ENCODE measurements at places on chromosomes 3 and 15.

DNA sequence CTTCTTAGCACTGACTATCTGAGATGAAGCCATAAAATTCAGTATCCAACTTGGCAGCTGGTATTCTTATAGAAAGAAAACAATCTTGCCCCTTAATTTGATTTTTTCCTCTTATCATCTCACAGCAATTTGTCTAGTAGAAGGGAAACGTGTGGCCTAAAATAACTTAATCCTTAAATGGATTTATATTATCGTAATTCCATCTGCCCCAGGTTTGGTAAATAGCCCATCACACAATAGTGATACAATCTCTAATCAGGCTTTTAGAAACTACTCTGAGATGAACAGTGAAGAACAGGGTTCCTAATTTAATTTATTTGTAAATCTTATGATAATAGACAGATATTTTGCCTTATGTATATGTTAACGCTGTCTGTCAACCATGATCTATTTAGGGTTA is 24.8 kb downstream of the PEX5L start:
- no peak for DNase-seq

- no peak for DNase-seq
Observed at GRCh38 chr3:27165321-27165721, 203.9 kb downstream of the NEK10 start.

- DNase-seq: no peak
Observed at GRCh38 chr3:185216607-185216958, 37.3 kb downstream of the EHHADH start.

DNA sequence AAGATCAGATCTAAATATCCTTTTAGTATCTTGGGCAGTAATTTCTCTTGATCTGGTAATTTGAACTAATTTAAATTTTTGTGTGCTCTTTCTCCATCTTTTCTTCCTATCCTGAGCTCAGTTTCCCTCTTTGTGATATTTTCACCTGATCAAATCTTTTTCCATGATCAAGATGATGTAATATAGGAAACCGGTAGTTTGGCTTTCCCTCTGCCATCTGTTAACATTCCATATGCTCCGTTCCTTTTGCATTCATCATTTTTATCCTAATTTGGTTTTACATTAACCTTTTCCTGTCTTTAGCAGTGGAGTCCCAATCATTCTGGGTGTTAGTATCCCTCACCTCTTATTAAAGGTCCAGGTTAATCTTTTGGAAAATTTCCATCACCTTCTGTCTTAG is 5.9 kb upstream of the ABHD6 start:
- no peak for DNase-seq

- no peak for DNase-seq
Observed at GRCh38 chr15:88395241-88395640, 71.9 kb downstream of the MRPL46 start.

GRCh38 chr3:59580996-59581395 is 531.2 kb upstream of the CFAP20DC start:
- no peak for DNase-seq

DNA sequence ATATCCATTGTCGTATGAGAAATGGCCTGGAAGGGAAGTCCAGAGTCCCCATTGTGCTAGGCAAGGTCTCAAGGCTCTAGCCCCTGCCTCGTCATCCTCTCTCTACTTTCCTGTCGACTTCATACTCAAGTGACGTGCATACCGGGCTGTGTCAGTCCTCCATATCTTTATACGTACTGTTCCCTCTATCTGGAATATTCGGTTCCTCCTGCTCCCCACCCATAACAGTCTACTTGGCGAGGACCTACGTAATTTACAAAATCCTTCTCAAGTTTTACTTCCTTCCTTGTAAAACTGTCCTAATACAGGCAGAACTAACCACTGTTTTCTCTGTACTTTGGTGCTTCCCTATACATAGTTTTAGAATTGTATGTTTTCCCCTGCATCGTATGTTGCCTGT is 2.2 kb upstream of the ALPK3 start:
- DNase-seq: no peak

GRCh38 chr3:180860180-180860858 is 52.2 kb upstream of the FXR1 start:
- no peak for DNase-seq

DNA sequence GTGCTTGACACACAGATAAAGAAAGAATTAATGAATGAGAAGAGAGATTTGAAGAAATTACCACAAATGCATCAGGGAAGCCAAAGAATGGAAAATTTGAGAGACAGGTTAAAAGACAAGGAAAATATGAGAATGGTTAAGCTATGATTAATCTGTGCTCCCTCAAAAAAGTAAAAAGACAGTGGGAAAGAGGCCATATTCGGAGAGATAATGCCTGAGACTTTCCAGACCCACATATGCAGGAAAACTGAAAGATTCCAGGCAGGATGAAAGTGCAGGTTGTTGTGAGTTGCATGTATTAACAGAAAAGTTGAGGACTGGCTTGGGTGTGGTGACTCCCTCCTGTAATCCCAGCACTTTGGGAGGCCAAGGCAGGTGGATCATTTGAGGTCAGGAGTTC is 302.3 kb downstream of the UACA start:
- no peak for DNase-seq

DNA sequence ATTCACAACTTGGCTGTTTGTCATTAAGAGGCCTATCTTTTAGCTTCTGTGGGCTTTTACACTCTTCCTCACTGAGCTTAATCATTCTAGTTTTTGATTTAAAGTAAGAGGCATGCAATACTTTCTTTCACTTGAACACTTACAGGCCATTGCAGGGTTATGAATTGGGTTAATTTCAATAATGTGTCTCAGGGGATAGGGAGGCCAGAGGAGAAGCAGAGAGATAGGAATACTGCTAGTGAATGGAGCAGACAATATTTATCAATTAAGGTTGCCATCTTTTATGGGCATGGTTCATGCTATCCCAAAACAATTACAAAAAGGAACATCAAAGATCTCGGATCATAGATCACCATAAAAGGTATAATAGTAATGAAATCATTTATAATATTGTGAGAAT is 189.8 kb downstream of the EPHA3 start:
- DNase-seq: no peak

GRCh38 chr3:131193641-131194238 is 167.1 kb downstream of the NEK11 start:
- no peak for DNase-seq

DNA sequence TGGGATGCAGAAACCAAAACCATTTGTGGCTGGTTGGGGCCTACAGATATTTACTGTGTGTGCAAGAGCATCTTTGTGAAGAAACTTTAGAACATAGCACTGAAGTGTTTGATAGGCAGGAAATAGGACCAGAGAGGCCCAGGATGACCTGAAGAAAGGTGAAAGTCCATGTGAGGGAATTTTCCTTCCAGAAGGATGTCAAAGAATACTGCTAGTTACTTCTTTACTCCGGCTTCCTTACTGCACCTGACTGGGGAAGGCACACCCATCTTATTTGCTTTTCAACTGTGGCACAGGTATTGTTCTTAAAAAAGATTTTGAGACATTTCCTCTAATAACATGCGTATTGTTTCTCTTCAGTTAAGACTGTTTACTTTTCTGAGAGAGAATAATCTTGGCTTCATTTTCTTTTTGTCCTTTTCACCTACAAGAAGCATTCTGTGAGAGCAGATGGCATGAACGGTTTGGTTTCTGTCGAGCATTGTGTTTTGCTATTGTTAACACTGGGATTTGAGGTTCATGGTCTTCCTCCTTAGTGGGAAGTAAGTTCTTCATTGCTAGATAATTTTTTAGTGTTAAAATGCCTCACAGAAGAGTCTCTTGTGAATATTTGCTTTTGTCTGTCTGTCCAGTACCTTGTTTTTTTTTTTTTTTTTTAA is 71.5 kb downstream of the SLCO3A1 start:
- DNase-seq: no peak

DNA sequence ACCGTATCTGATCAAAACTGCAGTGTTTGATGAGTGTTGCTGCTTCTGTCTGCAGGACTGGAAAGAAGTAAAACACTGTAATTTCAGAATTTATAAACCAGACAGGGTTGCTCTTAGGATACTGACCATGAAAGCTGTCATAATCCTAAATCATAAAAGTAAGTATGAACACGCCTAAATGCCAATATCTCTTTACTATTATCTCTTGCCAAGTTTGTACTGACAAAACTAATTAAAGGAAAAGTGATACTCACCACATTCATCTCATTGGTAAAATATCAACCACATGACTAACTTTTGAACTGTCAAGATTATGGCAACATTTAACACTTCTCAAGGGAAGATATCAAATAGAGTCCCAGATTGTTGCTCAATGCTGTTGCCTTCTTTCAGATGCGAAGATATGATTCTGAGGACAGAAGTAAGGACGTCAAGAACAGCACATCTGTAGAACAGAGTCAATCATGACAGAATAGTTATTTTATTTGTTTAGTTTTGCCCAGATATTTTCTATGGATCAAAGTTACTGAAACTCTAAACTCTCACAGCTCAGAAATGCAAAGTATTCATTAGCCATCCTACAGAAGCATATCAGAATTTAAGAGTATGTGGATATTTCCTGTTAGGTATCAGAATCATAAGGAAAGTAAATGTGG is 61.4 kb upstream of the COL8A1 start:
- DNase-seq: no peak
